Femur (tissue), 1 donor: ENCODE measurements at places on chromosomes 6 and 20.

- no peak for DNase-seq
Measured at GRCh38 chr6:169251371-169251802, 2.3 kb downstream of the THBS2 start.

DNA sequence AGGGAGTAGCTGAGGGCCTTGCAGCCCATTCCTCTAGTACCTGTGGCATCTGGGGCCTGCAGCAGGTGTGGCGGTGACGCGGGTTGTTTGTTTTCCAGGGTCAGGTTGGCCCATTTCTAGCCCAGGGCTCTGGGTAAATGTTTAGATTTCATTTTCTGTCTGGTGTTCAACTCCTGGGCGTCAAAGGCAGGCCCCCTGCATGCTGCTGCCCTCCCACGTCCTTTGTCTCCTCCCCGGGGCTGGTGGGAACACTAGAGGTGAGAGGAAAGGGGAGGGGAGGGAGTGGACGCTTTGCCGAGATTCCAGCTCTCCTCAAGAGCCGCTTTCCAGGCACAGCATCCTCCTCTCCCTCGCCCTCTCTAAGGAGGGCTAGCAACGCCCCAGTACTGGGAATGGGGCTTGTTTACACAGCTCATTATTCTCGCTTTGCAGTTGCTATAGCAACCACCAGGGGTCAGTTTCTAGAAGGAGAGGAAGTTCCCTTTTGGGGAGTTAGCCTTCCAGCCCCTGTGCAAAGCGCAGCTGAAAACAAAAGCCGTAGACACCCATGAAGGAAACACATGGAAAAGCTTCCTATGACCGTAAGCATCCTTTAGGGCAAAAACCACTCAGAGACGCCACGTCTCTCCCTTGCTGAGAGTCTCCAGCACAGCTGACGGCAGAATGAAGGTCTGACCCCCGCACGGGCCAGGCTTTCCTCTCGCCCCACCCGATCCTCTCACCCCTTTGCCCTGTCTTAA, 170.6 kb downstream of the LY86 start:
- DNase-seq = peak; percentile 84

DNA sequence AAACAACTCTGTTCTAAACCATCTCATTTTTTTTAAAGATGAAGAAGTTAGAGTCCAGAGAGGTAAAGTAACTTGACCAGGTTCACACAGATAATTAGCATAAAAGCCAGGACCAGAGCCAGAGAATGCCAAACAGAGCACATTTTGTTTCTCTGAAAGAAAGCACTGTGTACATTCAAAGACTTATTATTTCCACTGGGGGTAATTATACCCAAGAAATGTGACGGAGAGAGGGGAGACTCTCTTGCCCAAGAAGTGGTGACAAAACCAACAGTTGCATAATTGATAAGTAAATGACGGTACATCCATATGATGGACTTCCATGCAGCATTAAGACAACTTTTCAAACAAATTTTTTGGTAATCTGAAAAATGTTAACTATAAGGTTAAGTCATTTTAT, 111.6 kb downstream of the RTN4IP1 start:
- no peak for DNase-seq

GRCh38 chr20:21548390-21549035, 34.6 kb upstream of the NKX2-2 start:
- DNase-seq = no peak

DNA sequence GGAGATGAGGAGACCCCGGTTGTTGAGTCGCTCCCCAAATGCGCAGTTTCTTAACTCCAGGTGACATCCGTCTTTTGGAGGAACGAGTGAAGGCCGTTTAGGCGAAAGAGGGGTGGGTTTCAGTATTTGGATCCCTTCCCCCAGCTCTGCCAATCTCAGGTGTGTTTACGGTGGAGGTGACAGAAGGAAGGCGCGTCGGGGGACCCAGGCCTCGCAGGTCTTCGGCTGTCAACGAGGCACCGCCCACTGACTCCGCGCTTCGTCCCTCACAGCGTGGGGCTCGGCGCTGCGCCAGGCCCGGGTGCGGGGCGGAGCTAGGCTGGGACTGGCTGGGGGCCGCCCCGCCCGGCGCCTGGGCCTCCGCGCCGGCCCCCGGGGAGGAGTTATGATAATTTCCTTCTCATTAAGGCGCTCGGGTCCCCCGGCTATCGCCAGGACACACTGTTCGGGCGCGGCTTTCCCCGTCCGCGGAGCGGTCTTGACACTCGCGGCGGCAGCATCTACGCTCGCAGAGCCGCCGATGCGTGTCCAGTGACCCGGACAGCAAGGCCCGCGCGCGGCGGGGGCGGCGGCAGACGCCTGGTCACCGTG, at the start of gene TFAP2C:
Gene TFAP2C, plus strand, starts transcription at position 434 of the 591 bp plus-strand sequence. CDS start 239 bp downstream, outside the sequence.
- peak; percentile 39 for DNase-seq

GRCh38 chr20:23820493-23820892, 6.0 kb downstream of the CST2 start:
- DNase-seq = no peak

DNA sequence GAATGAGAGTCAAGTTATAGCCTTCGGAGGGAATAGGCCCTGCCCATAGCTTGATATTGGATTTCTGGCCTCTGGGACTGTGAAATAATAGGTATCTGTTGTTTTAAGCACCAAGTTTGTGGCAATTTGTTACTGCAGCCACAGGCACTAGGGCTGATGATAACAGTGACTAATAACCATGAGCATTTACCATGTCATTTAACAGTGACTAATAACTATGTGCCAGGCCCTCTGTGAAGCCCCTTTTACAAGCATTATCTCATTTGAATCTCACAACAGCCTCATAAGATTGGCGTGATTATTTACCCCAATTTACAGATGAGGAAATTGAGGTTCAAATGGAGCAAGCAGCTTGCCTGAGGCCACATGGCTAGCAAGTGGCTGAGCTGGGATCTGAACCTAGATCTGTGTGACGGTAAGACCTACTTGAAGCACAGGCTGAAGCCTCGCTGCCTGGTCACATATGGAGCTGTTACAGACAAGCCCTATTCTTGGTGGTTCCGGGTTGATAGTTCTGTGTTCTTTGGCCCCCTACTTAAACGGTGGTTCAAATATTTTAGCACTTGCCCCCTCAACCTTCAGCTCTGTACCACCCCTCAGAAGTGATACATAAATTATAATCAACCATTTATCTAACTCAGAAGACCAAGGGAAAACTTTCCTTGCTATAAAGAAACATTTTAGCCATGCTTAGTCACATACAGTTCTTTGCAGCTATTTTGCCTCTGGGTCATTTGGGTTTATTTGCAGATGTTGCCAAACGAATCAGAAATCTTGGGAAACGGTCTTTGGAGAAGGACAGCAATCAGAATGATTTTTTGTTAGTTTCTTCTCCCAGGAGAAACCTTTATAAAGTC, 98.3 kb downstream of the ELOVL5 start:
- DNase-seq = no peak

DNA sequence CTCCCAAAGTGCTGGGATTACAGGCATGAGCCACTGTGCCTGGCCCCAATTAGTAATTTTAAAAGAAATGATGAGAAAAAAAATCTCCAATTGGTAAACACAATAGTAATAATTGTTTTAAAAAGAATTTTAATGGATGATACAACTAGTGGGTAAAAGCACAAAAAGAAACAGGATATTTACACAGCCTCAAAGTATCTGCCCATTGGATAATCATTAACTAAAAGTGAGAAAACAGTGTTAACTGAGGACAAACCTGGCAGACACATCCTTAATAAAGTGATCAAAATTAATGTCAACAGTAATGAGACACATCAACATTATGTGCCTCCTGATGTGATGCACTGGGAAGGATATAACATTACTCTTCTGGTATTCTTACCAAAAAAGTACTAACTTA, 24.5 kb downstream of the DTNBP1 start:
- DNase-seq = no peak

- peak; percentile 57 for DNase-seq
Measured at GRCh38 chr6:143205991-143206390, 145.3 kb downstream of the AIG1 start.

DNA sequence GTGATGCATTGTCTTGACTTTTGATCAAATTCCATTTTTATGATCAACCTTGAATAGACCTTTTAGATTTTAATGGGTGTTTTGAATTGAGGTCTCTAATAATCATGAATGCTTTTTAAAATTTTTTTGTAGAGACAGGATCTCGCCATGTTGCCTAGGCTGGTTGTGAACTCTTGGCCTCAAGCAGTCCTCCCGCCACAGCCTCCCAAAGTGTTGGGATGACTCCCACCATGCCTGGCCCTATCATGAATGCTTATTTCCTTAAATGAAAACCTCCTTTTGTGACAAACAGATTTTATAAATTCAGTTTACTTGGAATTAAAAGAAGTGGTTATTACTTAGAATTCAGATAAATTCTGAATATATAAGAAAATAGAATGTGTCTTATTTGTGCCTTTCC, 60.2 kb upstream of the KIF25 start:
- DNase-seq = no peak

- peak; percentile 89 for DNase-seq
Measured at GRCh38 chr6:36094753-36095496, 35.4 kb upstream of the MAPK13 start.

GRCh38 chr6:165091121-165091785, 218.2 kb downstream of the C6orf118 start:
- no peak for DNase-seq

GRCh38 chr20:49916146-49917002, 1.0 kb upstream of the SPATA2 start:
- no peak for DNase-seq

GRCh38 chr6:43572015-43572414, 3.8 kb downstream of the XPO5 start:
- no peak for DNase-seq

- no peak for DNase-seq
Measured at GRCh38 chr6:686497-686896, 6.4 kb downstream of the EXOC2 start.

GRCh38 chr6:45327956-45328522, at the start of gene RUNX2:
Gene RUNX2, plus strand, starts transcription at chr6:45328330. Its CDS starts 397 bp downstream, at chr6:45328727.
- DNase-seq = peak; percentile 72

- DNase-seq = no peak
Measured at GRCh38 chr6:88808381-88808780, 155.0 kb downstream of the RNGTT start.

GRCh38 chr6:170227996-170228945, 62.6 kb downstream of the DLL1 start:
- DNase-seq = no peak

DNA sequence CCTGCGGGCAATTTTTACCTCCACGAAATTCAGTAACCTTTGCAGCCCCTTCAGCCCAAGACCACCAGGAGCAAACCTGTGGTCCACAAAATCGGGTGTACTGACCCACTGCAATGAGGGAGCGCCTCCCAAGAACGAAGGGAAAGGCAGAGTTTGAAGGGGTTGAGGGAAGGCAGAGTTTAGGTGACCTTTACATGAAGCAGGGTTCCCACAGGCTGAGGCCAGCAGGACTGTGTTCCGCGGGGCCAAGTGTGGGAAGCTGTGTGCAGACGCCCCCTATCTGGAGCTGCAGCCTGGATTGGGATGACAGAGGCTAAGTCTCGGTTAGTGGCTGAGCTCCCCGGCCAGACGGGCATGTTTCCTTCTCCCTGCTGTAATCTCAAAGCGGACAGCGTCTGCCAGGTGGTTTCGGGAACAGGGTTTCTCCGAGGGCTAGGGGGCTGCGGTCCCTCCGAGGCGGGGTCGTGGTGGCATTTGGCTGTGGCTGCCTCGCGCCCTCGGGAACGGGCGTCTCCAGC, 826 bp upstream of the PYGB start:
- DNase-seq = peak; percentile 67

- no peak for DNase-seq
Measured at GRCh38 chr6:157520596-157521361, 139.8 kb downstream of the ZDHHC14 start.

DNA sequence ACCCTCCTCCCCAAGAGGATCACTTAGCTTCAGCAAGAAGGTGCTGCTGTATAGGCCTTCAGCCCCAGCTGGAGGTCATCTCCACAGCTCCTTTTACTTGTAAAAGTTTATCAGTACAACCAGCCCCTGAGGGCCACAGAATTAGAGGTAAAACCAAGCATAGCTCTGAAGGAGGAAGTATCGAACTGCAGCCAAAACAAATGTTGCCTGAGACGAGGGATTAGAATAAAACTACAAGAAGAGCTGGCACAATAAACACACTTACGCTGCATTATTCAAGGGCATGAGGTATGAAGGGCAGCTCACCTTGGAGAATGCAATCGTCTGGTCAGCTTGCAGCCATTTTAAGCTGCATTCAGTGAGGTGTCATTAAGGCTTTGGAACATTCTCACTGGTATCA, 21.1 kb upstream of the FOXQ1 start:
- DNase-seq = no peak

DNA sequence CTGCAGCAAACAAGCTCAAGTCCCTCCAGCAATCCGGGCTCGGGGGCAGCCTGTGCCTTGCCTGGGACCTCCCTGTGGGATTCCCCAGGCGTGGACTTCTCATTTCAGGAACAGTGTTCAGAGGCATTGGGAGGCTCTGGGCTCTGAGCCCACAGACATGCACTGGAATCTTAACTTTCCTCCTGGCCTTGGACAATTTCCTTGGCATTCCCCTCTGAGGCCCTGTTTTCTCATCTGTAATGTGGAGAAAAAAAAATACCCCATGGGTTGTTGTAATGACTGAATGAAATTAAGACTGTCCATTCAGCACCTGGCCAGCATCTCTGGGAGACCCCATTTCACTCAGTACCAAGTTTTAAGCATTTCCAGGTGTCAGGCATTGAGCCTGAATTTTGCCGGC, 17.6 kb downstream of the BPIFB4 start:
- DNase-seq = peak; percentile 44

DNA sequence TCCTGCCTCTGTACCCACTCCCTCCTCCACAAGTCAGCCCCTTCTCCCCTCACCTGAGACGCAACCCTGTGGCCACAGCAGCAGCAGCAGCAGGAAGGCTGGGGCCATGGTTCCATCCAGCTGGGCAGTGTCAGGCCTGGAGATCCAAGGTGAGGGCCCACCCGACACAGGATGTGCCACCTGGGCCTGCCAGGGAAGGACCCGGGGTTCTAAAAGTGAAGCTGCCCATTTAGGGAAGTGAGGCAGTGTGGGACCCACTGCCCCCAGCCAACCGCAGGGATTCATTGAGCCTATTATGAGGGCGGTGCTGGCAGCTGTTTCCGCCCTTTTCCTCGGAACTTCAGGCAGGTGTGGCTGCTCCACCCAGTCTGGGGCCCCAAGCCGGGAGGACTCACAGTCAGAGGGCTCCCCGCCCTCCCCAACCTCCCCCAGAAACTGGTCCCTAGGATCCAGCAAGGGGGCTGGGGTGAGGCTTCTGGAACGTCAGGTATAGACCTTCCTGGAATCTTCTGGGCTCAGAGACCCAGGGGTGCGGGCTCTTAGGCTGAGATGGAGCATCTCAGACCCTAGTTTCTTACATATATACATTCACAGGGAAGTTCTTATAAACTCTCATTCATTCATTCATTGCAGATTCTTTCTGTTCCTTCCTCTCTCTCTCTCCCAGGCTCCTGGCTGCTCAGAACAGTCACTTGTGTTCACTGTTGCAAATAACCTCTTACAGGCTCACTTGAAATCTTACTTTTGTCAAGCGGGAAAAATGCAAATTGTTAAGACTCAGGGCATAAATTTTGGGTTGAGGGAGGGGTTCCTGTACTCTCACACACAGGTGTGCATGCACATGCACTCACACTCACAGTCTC, at the start of gene TREML2:
Gene TREML2, minus strand, starts transcription at position 249 of the 863 bp plus-strand sequence. Its CDS starts 141 bp downstream, at position 108.
- peak; percentile 29 for DNase-seq
